ENCODE measurements at places on chromosomes 11 and 22.

GRCh38 chr11:76194872-76195668 is 11.2 kb downstream of the WNT11 start:
- DNase-seq = no peak

GRCh38 chr22:19974268-19974861 is 32.7 kb upstream of the TXNRD2 start:
- DNase-seq = peak; percentile 86

DNA sequence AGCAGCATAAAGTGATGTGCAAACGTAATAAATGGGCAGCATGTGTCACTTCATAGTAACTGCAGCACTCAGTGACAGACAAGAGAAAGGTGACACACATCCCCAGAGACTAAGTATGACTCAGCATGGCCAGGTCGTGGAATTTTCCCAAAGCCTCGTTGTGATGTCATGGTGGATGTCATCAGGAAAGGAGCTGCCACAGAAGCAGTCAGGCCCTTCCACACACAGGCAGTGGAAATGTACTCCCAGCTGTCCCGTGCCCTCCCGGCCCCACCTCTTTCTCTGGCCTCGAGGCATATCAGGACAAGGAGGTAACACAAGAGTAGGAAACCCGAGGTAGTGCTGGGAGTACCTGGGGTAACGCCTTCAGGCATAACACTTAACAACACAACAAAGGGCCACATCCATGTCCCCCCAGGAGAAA is 8.1 kb downstream of the PC start:
- no peak for DNase-seq

DNA sequence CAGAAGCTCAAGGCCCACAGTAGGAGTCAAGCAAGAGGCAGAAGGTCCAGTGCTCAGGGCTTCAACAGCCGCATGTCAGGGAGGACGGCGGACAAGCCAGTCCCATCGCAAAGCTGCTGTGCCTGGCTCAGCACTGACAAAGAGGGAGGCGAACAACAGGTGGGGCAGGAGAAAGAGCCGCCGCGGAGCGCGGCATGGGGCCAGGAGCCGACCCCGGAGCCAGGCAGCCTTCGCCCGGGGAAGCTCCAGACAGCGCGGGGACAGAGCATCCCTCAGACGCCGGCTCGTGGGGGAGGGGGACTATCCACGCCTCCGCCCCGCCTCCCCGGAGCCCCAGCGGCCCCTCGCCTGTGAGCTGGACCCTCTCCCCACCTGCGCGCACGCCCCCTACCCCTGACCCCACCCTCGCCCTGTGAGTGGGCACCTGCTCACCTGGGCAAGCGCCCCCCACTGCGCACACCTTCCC is 369 bp downstream of the DHCR7 start:
- no peak for DNase-seq

DNA sequence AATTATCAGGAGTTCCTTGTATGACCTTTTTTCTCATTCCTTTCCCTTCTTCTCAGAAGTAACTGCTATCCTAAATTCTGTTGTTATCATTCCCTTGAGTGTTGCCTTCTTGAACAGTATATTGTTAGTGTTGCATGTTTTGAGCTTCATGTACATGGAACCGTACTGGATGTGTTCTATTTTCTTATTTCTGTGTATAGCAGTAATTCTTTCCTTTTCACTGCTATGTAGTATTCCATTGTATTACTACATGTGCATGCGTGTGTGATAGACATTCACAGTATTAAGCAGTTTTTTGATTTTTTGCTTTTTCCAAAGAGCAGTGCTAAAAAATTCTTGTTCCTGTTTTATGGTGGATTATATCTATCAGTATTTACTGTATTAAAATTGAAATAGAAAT is 90.3 kb upstream of the RAB1B start:
- DNase-seq = no peak

DNA sequence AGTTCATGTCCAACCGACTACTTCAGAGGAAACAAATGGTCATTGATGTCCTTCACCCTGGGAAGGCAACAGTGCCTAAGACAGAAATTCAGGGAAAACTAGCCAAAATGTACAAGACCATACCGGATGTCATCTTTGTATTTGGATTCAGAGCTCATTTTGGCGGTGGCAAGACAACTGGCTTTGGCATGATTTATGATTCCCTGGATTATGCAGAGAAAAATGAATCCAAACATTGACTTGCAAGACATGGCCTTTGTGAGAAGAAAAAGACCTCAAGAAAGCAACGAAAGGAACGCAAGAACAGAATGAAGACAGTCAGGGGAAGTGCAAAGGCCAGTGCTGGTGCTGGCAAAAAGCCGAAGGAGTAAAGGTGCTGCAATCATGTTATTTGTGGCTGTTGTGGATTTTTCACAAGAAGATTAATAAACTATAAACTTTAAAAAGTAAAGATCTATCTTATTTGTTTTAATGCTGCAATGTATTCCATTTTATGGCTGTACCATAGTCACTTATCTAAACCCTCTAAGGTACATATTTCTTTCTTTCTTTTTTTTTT is 20.1 kb upstream of the HIPK3 start:
- no peak for DNase-seq

- no peak for DNase-seq
Observed at GRCh38 chr22:39999144-39999757, 4.5 kb downstream of the FAM83F start.

DNA sequence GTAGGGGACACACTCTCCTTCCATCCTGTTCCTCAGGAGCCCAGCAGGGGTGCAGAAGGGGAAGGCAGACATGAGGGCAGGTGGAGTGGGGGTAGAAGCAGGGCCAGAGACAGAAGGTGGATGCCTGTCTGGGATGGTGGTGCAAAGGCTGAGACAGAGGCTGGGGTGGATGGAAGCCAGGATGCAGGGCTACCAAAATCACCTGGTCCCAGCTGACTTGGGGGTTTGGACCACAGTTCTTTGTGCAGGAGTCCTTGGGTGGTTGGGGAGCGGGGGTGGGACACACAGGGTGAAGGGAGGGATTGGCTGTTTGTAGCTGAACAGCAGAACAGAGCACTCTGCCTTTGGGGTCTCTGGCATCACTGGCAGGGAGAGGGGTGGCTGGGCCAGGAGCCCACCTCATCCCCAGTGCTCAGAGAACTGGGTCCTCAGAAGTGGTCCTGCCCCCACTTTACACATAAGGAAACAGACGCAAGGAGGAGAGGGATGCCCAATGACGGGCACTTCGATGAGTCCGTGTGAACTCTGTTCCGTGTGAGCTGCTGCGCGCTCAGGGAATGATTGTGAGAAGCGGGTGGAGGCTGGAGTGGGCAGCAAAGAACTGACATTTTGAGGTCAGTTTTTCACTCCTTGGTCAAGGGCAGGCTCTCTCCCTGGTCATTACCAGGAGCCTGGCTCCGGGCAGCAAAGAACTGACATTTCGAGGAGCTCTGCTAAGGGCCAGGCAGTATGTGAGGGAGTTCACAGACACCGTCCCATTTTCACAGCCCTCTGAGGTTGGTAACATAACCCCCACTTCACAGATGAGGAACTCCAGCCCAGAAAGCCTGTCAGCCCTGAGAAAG is 1.9 kb downstream of the TAGLN start:
- DNase-seq = no peak

GRCh38 chr11:13268791-13269190 is 8.8 kb upstream of the BMAL1 start:
- DNase-seq = no peak

- DNase-seq = no peak
Observed at GRCh38 chr11:60657888-60658287, 41.5 kb upstream of the MS4A8 start.
